Kidney (tissue), 22 donors: ENCODE measurements at places on chromosomes 5 and 9.

GRCh38 chr5:113909782-113910181 lies 396.3 kb downstream of the YTHDC2 start:
- DNase-seq = no peak
- no peak overlapping the region for H3K4me3 ChIP-seq
- H3K36me3 ChIP-seq = no peaks in the 10 kb centered on the region
- no peaks in the 10 kb centered on the region for H3K27me3 ChIP-seq

DNA sequence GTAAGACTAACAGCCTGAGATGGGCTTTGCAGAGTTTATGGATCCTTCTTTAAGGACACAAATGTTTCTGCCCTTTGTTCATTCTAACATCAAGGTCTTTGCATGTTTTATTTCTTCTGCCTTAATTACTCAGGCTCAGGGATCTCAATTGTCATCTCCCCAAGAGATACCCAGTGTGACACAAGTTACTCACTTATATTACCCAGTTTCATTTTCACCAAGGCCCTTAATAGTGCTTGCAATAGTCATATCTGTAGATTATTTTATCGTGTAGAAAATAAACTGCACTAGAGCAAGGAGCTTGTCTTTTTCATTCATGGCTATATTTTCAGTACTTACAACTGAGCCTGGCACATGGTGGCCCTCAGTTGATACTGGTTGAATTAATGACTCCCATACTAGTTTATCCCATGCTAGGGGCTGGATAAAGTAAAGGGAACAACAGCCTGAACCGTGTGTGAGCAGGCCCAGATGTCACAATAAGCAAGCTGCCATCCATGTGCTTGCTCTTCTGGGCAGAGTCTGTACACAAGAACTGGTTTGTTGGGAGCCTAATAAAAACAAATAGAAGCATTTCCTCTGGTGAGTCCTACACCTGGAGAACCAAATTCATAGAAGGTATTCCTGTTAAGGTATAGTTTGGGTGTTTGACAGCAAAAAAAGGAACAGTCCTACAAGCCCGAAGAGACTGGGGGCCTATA lies 112.5 kb upstream of the CD180 start:
- H3K27ac ChIP-seq = no peak overlapping the region
- no peaks in the 10 kb centered on the region for H3K4me1 ChIP-seq
- no peaks in the 10 kb centered on the region for H3K27me3 ChIP-seq

- H3K27me3 ChIP-seq = no peaks in the 10 kb centered on the region
- no peaks in the 10 kb centered on the region for H3K36me3 ChIP-seq
- H3K27ac ChIP-seq = no peak overlapping the region
- DNase-seq = no peak
- no peak overlapping the region for H3K4me3 ChIP-seq
- H3K4me1 ChIP-seq = no peaks in the 10 kb centered on the region
These were observed 661.6 kb upstream of the C9orf72 start for GRCh38 chr9:28234894-28235277.

DNA sequence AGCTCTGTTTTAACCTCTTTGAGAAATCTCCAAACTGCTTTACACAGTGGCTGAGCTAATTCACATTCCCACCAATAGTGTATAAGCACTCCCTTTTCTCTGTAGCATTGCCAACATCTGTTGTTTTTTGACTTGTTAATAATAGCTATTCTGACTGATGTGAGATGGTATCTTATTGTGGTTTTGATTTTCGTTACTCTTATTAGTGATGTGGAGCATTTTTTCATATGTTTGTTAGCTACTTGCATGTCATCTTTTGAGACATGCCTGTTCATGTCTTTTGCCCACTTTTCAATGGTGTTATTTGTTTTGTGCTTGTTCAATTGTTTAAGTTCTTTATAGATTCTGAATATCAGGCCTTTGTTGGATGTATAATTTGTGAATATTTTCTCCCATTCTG lies 225.2 kb upstream of the TRPC7 start:
- no peak overlapping the region for H3K4me3 ChIP-seq
- H3K27me3 ChIP-seq = no peaks in the 10 kb centered on the region
- no peaks in the 10 kb centered on the region for H3K36me3 ChIP-seq
- DNase-seq = no peak
- no peaks in the 10 kb centered on the region for H3K4me1 ChIP-seq
- no peak overlapping the region for H3K27ac ChIP-seq

DNA sequence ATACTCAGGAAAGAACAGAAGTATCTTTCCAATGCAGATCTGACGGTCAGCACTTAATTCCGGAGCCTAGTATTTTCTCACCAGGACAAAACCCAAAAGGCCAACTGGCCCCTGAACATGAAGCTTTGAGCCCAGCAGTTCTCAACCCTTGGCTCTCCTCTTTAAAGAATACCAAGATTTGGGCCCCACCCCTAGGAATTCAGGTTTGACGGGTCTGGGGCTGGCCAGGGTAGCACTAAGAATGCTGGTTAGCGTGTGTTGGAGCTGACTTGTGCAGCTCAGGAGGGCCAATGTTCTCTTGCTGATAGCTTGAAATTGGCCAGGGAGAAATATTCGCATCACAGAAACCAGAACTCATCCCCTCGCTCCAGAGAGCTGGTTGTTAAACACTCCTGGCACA lies 88.3 kb upstream of the PTCH1 start:
- DNase-seq = no peak
- no peaks in the 10 kb centered on the region for H3K4me1 ChIP-seq
- H3K27me3 ChIP-seq = no peaks in the 10 kb centered on the region
- H3K27ac ChIP-seq = no peak overlapping the region

DNA sequence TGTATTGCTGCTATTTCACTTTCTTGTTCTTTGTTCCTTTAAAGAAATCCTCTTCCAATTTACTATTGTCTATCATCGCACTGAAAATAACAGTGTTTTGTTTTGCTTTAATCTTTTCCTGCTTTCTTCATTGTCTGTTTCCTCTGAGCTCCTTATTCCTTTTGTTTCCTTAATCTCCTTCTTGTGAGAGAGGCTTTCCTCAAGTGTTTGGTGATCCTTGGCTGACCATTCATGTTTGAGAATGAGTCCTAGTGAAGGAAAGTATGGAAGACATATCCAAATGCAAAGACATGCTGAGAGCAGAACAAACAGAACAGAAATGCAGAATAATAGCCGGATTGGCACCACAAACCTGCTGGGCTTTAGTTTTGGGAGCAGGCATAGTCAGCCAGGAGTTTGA lies 42.0 kb upstream of the ENTREP1 start:
- no peak overlapping the region for H3K4me3 ChIP-seq
- DNase-seq = no peak
- H3K36me3 ChIP-seq = no peaks in the 10 kb centered on the region
- no peaks in the 10 kb centered on the region for H3K27me3 ChIP-seq
- H3K27ac ChIP-seq = no peak overlapping the region
- no peaks in the 10 kb centered on the region for H3K4me1 ChIP-seq

DNA sequence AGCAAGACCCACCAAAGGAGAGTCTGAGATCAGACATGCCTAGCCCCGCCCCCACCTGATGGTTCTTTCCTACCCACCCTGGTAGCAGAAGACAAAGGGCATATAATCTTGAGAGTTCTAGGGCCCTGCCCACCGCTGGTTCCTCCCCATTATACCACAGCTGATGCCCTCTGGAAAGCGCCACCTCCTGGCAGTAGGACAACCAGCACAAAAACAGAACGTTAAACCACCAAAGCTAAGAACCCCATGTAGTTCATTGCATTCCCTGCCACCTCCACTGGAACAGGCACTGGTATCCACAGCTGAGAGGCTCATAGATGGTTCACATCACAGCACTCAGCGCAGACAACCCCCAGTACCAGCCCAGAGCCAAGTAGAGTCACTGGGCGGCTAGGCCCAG lies 81.2 kb upstream of the TRPC7 start:
- no peak overlapping the region for H3K27ac ChIP-seq
- H3K4me1 ChIP-seq = no peaks in the 10 kb centered on the region
- no peak for DNase-seq
- no peaks in the 10 kb centered on the region for H3K36me3 ChIP-seq
- no peaks in the 10 kb centered on the region for H3K27me3 ChIP-seq

DNA sequence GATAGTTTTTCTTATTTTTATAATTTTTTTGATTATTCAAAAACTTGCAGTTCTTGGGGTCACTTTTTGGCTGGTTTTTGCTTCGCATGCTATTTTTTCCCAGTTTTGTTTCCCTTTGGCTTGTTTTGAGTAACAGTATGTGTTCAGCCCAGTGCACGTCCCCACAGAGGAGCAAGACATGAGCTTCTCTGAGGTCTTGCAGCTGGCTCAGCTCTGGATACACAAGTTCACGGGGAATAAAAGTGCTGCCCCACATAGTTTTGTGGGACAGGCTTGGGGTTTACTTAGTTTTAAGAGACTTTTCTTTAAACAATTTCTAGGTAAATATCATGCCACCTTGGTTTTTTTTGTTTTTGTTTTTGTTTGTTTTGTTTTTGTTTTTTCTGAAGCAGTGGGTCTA lies 297.8 kb upstream of the IRX1 start:
- no peaks in the 10 kb centered on the region for H3K4me1 ChIP-seq
- no peaks in the 10 kb centered on the region for H3K27me3 ChIP-seq
- no peak for DNase-seq

GRCh38 chr5:31193591-31194467 lies at the start of gene CDH6:
TSS of gene CDH6 (plus strand) at chr5:31193686. CDS start at chr5:31267474, 73,788 bp downstream.
- peak; percentile 89 for DNase-seq
- peak within 1 kb of the TSS; percentile 78 for H3K4me3 ChIP-seq
- H3K36me3 ChIP-seq = no peaks in the 10 kb centered on the region
- no peaks in the 10 kb centered on the region for H3K4me1 ChIP-seq

DNA sequence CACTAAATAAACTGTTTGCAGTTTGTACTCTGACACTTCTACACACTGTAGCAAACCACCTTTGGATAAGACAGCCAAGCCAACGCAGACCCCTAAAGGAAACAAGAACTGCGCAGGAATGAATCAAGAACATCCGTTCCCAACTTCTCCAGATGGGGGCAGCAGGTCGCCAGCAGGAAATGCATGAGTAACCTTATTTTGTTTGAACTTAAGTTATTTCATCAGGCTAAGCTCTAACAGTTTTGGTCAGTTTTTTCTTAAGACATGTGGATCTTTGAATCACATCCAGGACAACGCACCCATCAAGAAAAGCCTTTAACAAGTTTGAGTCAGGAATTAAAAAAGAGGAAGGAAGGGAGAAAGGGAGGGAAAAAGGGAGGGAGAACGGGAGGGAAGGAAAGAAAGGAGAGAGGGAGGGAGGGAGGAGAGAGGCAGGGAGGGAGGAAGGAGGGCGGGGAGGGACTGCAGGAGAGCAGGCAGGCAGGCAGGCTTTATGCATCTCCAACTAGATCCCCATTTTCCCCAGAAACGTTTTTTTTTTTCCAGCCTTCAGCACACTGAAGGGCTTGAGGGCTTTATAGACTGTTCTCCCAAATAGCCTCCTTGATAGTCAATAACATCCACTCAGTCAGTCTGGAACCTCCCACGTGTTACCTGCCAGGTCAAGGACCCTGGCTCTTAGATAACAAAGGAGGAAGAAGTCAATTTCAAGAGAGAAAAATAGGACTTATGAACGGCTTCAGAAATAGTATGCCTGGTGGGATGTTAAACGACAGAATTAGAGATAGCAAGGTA lies 22.2 kb downstream of the BHMT start:
- no peaks in the 10 kb centered on the region for H3K36me3 ChIP-seq
- H3K27me3 ChIP-seq = peaks cover 2% of the 10 kb centered on the region
- H3K4me3 ChIP-seq = peak overlapping the region; percentile 52
- H3K27ac ChIP-seq = peak overlapping the region; percentile 10
- H3K4me1 ChIP-seq = no peaks in the 10 kb centered on the region

DNA sequence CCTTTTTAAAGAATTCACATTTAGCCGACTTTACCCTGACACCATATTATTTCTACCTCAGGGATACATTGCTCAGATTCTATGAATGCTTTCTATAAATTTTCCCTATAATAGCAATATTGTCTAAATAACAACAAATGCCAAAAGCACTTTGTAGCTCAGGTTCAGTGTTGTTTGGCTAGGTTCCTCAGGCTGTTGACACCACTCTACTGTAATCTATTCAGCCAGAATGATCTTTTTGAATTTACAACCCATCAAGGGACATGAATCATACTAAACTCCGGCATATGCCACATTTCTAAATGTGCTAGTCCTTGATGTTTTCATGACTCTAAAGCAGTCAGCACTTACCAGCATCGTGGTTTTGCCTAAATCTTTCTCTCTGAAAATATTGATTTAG lies 641.5 kb upstream of the CDH10 start:
- H3K4me3 ChIP-seq = no peak overlapping the region
- H3K36me3 ChIP-seq = no peaks in the 10 kb centered on the region
- H3K27me3 ChIP-seq = no peaks in the 10 kb centered on the region
- no peaks in the 10 kb centered on the region for H3K4me1 ChIP-seq
- H3K27ac ChIP-seq = no peak overlapping the region

GRCh38 chr9:126117158-126117425 lies 209.5 kb upstream of the MVB12B start:
- H3K27me3 ChIP-seq = no peaks in the 10 kb centered on the region
- H3K27ac ChIP-seq = no peak overlapping the region
- H3K4me1 ChIP-seq = no peaks in the 10 kb centered on the region
- DNase-seq = no peak
- no peaks in the 10 kb centered on the region for H3K36me3 ChIP-seq

GRCh38 chr5:122736086-122736845 lies 38.6 kb upstream of the SNX2 start:
- no peaks in the 10 kb centered on the region for H3K27me3 ChIP-seq
- no peaks in the 10 kb centered on the region for H3K4me1 ChIP-seq
- no peak overlapping the region for H3K4me3 ChIP-seq

GRCh38 chr5:15598294-15598902 lies 98.4 kb downstream of the FBXL7 start:
- no peaks in the 10 kb centered on the region for H3K36me3 ChIP-seq
- H3K4me3 ChIP-seq = no peak overlapping the region
- H3K4me1 ChIP-seq = no peaks in the 10 kb centered on the region
- no peak overlapping the region for H3K27ac ChIP-seq
